ENCODE measurements at places on chromosomes 13 and 19.

GRCh38 chr19:801861-802497 is 4.7 kb downstream of the PTBP1 start:
- no peak for DNase-seq

GRCh38 chr13:46355901-46356590 is 31.0 kb downstream of the RUBCNL start:
- no peak for DNase-seq

GRCh38 chr19:49331616-49332055 is 3.6 kb upstream of the CD37 start:
- peak; percentile 37 for DNase-seq

- no peak for DNase-seq
These were observed 31.9 kb downstream of the HTR2A start for GRCh38 chr13:46864941-46865340.

DNA sequence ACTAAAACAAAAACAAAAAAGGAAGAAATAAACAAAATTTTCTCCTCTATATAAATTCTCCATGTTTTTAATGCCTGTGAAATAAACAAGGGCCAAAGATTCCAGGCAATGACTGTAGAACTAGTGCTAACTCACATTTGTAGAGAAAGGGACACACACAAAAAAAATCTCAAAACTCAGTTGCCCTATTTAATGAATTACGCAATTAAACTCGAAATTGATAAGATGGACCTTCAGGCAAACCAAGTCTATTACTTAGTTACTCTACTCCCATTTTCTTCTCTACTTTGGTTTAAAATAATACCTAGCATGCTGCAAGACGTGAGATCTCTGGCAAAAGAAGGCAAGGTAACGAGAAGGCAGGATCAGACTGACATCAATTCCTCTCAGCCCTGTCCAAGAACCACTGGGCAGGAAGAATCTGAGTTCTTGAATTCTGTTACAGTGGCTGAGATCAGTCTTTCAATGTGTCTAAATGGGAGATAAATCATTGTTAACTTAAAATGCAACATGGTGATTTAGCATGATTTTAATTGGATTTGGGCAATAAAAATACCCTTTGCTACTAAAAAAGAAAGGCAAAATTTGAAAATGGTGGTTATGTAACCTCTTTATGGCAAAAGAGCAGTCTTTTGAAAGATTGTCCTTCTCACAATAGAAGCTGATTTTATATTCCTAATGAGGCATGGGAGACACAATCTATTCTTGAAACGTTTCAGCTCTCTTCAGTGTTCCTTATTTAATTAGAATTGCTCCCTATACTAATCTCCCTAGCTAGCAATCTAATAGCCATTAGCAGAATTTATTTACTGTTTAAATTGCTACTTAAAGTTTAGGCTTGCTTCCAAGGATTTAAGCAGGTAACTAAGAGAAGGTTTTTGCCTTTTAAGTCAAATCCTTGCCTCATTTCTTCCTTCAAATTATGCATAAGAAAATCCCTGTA is 25.9 kb downstream of the SPRY2 start:
- DNase-seq: no peak

GRCh38 chr13:73610799-73611592 is 523.2 kb downstream of the KLF12 start:
- no peak for DNase-seq
